Left renal cortex interstitium (tissue), 4 donors: ENCODE measurements at places on chromosomes 1 and 21.
A peak's percentile ranks its signal among the peaks of the same experiment; 100 is the strongest.

GRCh38 chr1:240116831-240117769, 25.4 kb downstream of the FMN2 start:
- no peak for DNase-seq

DNA sequence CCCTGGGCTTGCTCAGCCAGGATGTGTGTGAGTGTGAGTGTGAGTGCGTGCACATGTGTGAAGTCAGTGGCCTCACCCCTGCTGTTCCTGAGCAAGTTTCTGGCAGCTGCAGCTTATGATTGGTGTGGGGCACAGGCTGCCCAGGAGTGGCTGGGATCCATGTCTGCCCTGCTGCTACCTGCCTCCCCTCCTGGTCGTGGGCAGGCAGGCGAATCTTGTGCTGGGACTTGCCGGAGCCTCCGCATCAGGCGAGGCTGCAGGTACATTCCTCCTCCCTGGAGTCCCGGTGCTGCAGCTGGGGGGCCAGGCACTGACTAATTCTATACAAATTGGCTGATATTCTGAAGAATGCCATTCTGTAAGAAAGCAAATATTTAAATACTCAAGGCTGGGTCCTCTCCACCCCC, 85.6 kb upstream of the WNT4 start:
- no peak for DNase-seq

DNA sequence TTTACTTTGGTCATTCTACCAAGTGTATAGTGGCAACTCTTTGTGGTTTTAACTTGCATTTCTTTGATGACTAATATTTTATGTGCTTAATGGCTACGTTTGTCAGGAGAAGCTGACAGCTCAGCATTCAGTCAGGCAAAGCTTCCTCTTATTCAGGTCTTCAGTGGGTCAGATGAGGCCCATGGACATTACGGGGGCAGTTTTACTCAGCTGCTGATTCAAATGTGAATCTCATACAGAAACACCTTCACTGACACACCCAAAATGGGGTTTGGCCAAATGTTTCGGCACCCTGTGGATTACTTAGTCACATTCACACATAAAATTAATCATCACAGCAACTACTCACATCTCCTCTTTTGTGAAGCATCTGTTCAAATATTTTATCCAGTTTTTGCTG, 104.9 kb upstream of the PLD5 start:
- DNase-seq, result no peak

DNA sequence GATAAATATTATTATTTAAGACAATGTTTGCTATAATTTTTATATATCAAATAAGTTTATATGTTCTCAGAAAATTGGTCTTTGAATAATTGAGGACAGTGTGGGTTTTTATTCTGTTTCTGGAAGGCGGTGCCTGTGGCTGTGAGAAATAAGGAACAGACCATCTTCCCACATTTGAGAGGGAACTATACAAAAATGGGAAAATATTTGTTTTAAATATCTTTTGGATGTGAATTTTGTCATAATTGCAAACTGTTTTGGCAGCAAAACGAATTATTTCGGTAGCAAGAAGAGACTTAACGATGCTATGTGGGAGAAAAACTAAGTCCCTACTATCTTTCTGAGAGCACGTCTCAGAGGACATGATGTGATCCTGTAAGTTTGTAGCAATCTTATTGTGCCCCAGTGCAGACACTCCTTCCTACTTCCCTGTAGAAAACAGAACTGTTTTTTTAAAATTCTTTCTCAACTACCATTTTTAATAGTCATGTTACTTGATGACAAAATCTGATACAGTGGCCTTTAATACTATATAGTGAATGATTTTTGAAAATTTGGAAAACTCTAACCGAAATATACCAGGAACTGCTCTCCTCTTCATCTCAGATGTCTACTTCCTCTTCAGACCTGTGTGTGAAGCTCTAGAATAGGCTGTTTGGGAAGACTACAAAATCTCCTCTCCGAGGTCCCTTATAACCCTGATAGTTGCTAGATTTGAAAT, 25.4 kb downstream of the PTPRC start:
- DNase-seq, result no peak

- peak; percentile 28 for DNase-seq
Observed at GRCh38 chr1:34500451-34500850, 254.4 kb upstream of the GJB5 start.

DNA sequence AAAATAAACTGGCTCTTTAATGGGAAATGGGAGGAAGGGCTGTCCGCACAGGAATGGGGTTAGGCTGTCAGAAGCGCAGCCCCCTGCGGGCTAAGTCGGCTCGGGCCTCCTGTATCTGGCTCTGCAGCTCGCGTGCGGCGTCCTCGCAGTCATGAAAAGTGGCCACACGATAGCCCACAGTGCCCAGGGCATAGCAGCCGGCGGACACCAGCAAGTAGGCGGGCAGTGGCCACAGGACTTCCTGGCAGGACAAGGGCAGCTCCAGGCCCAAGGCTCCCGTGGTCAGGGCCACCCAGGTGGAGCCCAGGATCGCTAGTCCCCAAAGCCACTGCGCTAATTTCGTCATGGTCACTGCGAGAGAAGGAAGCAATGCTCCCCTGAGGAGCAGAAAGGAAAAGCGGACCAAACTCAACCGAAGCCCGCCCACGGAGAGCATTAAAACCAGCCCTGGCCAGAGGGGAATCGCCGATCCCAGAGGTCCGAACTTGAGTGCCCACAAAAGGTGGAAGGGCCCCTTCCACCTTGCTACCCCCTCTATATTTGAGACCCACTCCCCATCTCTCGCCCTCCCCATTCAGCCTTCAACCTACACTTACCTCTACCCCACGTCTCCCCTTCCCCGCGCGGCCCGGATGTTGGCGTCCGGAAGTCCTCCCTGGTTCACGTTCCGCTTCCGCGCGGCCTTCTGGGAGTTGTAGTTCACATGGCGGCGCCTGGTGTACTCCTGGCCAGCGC, at the start of gene DPM3:
Gene DPM3, minus strand, starts transcription at position 637 of the 735 bp plus-strand sequence. Its CDS starts 291 bp downstream, at position 346.
- no peak for DNase-seq

- no peak for DNase-seq
Observed at GRCh38 chr1:53641481-53642214, 97.3 kb downstream of the GLIS1 start.

DNA sequence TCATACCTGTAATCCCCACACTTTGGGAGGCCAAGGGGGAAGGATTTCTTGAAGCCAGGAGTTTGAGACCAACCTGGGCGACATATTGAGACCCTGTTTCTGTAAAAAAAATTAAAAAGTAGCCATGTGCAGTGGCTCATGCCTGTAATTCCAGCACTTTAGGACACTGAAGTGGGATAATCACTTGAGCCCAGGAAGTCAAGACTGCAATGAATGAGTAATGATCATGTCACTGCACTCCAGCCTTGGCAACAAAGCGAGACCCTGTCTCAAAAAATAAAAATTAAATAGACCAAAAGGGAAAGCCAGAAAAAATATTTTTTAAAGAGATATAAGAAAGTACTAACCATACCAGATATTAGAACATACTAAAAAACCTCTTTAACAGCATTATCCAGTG, 44.7 kb upstream of the LYPLAL1 start:
- no peak for DNase-seq

DNA sequence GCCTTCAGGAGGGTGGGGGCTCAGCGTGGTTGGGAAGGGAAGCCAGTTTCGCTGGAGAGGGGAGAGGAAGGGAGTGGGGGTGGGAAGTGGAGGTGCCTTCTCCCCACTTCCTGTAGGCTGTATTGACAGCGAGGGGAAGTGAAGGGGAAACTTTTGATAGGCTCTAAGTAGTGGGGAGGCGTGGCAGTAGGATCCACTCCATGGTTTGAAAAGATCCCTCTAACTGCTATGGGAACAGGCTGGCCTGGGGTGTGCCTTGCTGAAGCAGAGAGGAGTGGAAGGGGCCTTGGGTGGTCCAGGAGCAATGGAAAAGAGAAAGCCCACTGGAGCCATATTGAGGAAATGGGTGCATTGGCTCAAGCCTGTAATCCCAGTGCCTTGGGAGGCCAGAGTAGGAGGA, 20.2 kb downstream of the C1orf115 start:
- no peak for DNase-seq

DNA sequence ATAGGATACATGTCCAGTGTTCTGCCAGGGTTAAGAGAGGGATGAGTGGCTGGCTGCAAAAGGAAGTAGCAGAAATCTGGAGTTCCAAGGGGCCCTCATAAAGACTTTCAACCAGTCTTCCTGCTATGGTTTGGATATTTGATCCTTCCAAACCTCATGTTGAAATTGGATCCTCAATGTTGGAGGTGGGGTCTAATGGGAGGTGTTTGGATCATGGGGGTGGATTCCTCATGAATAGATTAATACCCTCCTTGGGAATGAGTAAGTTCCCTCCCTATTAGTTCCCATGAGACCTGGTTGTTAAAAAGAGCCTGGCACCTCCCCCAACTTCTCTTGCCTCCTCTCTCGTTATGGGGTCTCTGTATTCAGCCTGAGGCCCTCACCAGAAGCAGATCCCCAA, 10.1 kb upstream of the GNG12 start:
- DNase-seq, result no peak

DNA sequence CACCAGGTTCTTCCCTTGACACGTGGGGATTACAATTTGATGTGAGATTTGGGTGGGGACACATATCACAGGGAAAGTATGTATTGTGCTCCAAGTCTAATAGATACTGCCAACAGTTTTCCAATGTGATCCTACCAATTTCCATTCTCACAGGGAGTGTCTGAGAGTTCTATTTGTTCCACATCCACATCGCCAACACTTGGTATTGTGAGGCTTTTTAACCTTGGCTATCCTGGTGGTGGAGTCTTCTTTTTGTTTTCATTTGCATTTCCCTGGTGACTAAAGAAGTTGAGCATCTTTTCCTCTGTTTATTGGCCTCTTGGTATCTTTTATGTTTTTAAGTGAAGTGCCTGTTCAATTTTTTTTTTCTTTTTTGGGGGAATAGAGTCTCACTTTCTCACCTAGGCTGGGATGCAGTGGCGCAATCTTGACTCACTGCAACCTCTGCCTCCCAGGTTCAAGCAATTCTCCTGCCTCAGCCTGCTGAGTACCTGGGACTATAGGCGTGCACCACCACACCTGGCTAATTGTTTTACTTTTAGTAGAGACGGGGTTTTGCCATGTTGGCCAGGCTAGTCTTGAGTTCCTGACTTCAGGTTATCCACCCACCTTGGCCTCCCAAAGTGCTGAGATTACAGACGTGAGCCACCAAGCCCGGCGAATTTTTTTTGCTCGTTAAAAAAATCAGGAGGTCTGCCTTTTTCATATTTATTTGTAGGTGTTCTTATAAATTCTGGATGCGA, 15.9 kb upstream of the PADI1 start:
- DNase-seq, result no peak

DNA sequence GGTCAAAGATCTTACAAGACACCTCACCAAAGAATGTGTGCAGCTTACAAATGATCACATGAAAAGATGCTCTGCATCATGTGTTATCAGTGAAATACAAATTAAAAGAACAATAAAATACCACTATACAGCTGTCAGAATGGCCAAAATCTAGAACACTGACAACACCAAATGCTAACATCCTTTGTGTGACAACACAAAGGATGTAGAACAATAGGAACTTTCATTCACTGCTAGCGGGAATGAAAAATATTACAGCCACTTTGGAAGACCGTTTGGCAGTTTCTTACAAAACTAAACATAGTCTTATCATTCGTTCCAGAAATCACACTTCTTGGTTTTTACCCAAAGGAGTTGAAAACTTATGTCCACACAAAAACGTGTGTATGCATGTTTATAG, 20.6 kb upstream of the SELP start:
- DNase-seq, result no peak

DNA sequence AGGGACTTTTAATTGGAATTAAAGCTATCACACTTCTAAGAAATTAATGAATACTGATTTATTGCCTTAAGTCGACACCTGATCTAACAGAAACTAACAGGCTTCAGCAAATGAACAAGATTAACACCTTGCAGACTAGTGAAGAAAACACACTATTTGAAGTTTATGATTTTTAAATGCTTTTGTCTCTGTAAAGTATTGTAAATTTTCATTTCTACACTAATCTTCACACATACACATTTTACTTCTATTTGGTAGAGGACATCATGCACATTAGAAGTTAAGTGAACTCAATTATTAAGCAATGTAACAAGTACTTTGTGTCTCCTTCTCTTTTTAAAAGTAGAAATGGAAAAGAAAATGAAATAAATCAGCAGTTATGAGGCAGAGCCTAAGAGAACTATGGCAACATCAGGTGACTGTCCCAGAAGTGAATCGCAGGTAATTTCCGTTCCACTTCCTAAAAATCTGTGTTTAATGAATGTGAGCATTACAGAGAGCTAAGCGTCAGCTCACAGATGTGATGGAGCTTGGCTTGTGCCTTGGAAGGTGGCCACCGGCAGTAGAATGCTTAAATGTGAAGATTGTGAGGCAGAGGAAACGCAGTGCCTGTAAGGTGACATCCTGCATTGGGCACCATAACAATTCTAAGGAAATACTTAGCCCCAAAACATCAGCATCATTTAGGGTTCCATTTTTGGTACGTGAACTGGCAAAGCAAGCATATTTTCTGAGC, 1.2 kb downstream of the PRMT2 start:
- no peak for DNase-seq

DNA sequence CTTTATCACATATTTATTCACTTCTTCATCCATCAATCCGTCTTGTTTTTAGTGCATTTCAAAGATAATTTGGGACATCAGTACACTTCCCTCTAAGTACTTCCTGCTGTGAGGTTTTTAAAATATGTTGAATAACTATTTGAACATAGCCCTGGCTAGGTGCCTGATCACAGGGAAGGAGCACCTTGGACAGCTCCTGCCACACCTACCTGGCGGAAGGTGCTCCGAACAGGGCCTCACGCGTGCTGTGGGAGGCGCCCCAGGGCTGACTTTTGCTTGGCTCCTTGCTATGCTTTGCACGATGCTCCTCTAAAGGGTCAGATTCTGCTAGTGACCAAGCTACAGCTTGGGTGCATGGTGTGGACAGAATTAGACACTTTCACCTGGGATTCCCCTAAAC, 4.9 kb upstream of the ATXN7L2 start:
- DNase-seq, result no peak

DNA sequence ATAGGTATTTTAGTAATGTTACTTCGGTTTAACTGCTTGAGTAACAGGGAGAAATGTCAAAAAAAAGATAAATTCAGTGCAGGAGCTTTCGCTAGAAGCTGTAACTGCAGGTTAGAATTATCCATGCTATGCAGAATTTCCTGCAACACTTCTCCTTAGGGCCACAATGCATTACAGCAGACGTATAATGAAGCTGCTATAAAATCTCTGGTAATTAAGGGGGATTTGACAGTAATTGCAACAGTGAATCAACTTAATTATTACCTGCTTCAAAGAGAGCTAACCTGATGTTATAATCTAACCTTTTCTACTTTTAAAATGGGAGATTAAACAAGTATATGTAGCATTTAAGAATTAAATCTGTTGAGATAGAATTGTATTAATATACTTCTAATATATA, 92.6 kb downstream of the ATG4C start:
- DNase-seq, result no peak

DNA sequence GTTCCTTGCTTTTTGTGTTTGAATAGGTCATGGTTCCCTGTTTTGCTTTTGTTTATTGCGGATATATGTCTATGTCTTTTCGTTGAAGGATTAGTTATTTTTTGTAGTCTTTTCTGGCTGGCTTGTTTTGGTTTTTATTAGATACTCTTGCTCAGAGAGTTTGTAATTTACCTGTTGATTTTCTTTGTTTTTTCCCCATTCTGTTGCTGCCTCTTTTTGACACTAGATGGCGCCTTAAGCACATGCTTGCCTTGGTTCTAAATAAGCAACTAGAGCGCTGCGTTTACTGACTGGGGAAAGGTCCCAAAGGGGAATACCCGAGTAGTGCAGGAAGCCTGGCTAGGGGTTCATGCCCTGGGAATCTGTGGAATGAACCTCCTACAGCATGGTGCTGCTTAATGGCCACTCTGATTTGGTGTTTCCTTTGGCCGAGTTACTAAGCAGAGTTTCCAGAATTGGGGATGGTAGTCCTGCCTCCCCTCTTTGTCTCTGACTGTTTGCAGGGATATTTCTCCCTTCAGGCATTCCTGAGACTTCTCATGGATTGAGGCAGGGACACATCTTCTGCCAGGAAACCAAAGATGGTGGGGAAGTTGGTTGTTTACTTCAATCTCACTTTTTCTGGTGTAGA, 143.2 kb downstream of the PTPRU start:
- DNase-seq, result no peak
